ENCODE measurements at places on chromosomes 11 and 22.
A peak's percentile ranks its signal among the peaks of the same experiment; 100 is the strongest.

GRCh38 chr11:58771458-58771855 lies 39.7 kb upstream of the GLYAT start:
- DNase-seq: no peak

GRCh38 chr22:17655289-17655688 lies 16.7 kb downstream of the BCL2L13 start:
- no peak for DNase-seq

DNA sequence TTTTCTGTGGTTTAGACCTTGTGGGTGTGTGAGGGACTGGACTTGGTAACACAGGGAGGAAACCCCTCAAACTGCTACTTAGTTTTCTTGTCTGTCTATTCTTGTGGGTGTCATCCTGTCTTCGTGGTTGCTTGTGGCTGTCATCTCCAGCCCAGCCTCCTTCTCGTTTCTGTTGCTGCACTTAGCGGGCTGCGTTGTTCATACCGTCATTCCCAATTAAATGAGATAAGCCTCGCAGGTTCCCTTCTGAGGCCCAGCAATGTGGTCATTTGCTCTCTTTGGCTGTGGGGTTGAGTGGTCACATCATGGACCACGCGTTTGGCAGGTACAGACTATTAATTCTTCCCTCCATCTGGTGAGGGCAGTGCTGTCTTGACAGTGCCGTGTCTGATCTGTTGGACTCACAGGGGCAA lies 18.8 kb downstream of the PANX1 start:
- DNase-seq: peak; percentile 39

- DNase-seq: no peak
Observed at GRCh38 chr11:69396051-69396947, 85.2 kb upstream of the LINC01488 start.

DNA sequence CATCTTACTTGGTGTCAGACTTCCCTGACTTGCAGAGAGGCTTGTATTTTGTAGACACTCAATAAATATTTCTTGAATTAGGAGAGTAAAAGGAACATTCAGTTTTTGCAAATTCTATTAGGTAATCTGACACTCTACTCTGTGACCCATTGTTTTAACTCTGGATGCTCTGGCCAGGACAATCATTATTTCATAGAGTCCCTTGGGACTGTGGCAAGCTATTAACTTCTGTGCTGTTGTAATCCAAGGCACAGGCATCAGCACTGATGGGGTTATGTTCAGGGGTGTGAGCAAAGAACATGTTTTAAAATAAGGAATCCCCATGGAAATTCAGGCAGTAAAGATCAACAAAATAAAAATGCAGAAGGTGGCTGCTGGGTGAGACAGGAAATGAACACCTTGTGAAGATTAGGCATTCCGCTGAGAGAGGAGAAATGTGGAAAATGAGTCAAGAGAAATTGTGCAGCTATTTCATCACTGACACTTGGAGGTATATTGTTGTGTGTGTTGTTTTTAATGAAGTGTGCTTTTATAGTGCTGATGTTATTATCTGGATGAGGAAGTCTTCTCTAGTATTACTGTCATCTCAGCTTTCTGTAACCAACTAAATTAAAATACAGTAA lies 175.2 kb downstream of the WNT11 start:
- DNase-seq: peak; percentile 36

- DNase-seq: no peak
Observed at GRCh38 chr11:74949753-74950137, 679 bp downstream of the SPCS2 start.

- DNase-seq: no peak
Observed at GRCh38 chr11:134539285-134539684, 127.2 kb upstream of the B3GAT1 start.

All from BE2C (cell line).